ENCODE measurements at places on chromosomes 12 and 14. TPM values are rescaled to one million over a fixed set of nuclear protein-coding genes. Genes with fewer than 3 reads are reported as not detected.

CLEC14A gene
- 0.25 TPM for polyA plus RNA-seq

KRAS gene
- polyA plus RNA-seq: 24.2 TPM

RD3L gene
- not detected for polyA plus RNA-seq

LRP1-AS gene
- polyA plus RNA-seq: not detected

SELPLG gene
- polyA plus RNA-seq: 9.8 TPM

C12orf60 gene
- polyA plus RNA-seq: 0.57 TPM

KRT79 gene
- not detected for polyA plus RNA-seq

PTCSC3 gene
- not detected for polyA plus RNA-seq

PARPBP gene
- 6.0 TPM for polyA plus RNA-seq

FAM222A gene
- 0.16 TPM for polyA plus RNA-seq

WDHD1 gene
- polyA plus RNA-seq: 4.2 TPM

STRAP gene
- polyA plus RNA-seq: 180 TPM

REC8 gene
- polyA plus RNA-seq: 2.5 TPM

CMAS gene
- 22.4 TPM for polyA plus RNA-seq
